ENCODE measurements at places on chromosomes 13 and 19.
A peak's percentile ranks its signal among the peaks of the same experiment; 100 is the strongest.

DNA sequence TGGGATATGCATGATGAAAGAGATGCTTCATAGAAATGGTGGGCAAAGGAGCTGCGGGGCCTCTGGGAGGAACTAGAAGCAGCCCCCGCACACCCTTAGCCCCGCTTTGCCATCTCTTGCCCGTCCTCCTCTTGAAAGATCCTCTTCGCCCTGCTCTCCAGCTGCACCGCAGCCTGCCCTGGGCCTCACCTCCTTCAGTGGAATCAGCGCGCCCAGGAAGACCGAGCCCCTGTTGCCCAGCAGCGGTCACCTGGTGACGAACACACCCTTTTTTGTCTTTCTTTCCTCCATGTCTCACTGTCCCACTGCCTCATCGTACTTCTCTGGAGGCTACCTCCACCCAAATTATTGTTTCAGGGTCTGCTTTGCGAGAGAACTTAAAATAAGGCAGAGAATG lies 807.6 kb downstream of the UQCRFS1 start:
- no peak for DNase-seq

DNA sequence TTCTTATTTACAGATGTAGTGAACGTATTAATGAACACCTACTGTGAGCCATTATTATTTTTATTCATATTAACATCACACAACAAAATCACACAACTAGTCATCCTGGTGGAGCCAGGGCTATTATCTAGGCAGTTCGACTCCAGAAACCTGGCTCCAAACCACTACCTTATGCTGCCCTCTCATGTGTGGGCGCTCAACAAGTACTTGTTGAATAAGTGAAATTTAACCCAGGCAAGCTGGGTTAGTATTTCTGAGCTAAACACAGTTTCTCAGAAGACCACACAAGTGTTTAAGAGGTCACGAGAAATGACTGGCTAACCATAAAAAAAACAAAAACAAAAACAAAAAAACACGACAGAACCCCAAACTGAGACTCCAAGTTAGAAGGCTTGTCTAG lies 33.6 kb downstream of the MZT1 start:
- DNase-seq = no peak

DNA sequence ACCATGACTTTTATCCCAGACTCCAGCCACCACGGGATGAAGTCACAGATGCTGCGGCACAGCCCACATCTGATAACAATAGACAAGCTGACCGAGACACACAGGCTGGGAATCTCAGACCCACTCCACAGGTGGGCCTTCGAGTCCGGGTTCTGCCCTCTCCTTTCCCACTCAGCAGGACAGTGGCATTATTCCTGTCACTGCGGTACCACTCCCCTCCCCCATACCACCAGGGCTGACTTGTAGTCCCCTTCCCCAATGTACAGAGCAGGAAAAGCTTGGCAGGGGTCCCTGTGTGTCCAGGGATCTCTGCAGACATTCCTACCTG lies 179 bp upstream of the AMER2 start:
- DNase-seq = no peak

- DNase-seq = no peak
These were observed 1.2 kb downstream of the MTIF3 start for GRCh38 chr13:27449081-27449603.

GRCh38 chr13:97301382-97302095 lies 79.4 kb downstream of the MBNL2 start:
- DNase-seq = no peak

DNA sequence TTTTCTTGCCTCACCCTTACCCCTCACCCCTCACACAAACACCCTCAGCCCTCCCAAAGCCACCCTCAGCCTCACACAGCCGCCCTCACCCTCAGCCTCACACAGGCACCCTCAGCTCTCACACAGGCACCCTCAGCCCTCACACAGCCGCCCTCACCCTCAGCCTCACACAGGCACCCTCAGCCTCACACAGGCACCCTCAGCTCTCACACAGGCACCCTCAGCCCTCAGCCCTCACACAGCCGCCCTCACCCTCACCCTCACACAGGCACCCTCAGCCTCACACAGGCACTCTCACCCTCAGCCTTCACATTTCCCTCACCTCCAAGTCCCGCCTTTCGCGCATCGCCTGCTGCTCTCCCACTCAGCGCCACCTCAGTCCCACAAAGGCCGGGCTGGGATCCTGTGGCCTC lies 287 bp upstream of the ZSCAN22 start:
- no peak for DNase-seq

- no peak for DNase-seq
These were observed 184.2 kb downstream of the LACC1 start for GRCh38 chr13:44063881-44064280.

DNA sequence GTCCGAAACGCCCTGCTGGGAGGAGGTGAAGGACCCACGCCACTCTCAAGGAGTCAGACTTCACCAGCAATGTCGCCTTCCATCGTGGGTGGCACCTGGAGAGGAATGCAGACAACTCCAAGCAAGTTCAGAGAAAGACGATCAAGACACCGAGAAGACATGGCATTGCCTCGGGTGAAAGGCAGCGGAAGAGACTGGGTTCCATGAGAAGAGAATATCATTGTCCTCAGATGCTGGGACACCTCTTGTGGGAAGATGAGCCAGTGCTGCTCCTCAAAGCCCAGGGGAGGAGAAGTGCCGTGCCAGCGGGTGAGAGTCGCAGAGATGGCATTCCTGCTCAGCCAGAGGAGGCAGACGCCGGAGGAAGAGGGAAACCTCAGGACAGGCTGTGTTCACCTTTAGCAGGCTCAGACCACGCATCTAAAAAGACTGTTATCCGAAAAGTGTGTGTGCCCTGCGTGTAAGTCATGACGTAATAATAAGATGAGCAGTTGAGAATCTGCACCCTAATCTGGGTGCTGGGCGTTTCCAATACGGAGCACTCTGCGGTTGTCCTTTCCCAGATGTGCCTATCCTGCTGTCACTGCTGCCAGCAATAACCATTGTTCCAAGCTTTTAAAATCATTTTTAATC lies 144.6 kb upstream of the SPACA7 start:
- no peak for DNase-seq

- DNase-seq = no peak
These were observed 3.7 kb upstream of the CSNK1A1L start for GRCh38 chr13:37109051-37109678.

DNA sequence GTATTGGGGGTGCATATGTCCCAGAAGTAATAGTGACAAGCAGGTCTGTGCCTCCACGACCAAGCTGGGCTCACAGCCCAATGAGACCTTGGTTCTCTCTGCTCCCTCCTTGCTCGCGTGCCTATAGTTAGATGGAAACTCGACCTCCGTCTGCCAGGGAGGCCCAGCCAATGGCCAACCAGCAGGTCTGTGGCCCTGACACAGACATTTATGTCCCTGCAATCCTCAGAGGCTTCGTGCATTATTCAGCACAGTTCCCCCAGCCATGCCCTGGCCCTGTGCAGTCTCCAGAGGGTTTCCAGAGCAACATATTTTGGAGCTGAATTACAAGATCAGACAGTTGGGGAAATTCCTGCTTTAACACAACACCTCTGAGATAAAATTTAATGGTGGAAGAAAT lies 105.1 kb downstream of the UQCRFS1 start:
- DNase-seq = no peak

DNA sequence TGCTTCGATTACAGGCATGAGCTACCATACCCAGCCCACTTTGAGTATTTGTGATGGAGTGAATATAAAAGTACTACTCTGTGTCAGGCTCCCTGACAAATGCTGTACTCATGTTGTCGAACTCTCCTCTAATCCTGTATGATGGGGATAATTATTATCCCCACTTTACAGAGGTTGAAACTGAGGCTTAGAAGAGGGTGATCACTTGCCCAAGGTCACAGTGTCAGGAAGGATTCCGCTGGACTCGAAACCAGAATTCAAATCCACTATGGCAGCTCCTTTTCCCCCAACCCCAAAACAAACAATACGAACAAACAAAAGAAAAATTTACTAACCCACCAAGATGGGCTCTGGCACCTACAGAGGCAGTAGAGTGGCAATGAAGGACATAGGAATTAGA lies 1.7 kb upstream of the PPP5C start:
- no peak for DNase-seq

DNA sequence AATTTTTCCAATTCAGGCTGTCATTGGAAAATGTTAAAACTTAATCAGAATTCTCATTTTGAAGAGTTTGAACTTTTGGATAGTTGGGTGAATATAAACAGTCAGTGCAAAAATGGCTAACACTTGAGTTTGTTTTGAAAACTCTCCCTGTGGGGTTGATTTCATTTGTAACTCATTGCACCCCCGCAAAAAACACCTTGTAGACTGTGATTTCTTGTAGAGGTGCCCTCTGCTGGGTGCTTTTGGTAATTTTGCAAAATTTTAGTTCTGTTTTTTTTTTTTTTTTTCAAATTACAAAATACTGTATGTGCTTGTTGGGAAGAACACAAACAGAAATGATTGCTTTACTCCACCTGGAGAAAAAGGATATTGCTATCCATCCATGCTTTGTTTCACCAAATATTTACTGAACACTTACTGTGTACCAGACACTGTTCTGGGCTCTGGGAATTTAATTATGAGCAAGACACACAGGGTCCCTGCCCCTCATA lies 28.2 kb upstream of the GPI start:
- DNase-seq = no peak

DNA sequence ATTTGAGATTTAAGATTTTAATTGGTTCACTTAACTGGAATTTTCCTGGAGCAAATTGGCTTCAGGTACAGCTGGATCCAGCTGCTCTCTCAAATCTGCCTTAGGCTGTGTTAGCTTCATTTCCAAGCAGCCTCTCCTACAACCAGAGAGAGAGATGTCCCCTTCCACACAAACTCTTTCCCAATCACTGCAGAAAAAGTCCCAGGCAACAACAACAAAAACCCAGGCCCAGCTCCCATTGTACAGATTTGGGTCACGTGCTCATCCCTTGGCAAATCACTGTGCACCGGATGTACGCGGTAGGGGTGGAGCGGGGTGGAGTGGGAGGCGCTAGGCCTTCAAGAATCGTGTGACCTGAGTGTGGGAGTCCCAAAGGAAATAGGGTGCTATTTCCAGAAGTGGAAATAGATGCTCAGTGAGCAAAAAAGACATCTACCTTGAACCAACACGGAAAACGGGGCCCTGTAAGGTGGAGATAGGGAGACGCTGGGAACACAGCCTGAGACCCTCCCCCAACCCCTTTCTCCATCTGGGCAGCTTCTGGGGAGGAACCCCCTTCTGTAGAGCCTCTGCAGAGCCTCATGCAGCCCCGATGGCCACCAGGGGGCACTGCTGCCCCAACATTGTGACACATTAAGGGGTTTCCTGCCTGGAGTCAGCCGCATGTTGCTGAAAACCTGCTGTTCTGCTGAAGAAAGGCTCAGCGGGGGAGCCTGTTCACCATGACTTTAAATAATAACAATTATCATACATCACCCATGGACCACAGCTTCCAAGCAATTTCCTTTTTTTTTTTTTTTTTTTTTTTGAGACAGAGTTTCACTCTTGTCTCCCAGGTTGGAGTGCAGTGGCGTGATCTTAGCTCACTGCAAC lies 25.4 kb downstream of the HPN start:
- peak; percentile 97 for DNase-seq

DNA sequence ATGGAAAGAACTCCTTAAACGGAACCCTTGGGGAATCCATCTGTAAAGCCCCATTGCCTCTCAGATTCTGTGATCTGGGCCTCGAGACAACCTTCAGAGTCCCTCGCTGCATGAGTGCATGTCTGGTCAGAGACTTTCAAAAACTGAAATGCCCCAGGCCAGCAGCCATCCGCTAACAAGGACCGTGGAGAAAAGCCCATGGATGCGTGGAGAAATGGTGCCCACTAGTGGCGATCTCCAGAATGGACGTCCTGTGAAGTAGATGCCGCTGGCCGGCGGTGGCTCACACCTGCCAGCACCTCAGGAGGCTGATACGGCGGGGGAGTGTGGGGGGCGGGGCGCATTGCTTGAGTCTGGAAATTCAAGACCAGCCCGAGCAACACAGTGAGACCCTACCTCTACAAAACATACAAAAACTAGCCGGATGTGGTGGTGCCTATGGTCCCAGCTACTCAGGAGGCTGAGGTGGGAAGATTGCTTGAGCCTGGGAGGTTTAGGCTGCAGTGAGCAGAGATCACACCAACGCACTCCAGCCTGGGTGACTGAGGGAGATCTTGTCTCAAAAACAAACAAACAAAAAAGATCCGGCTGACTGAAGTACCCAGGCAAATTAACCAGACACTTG lies 7.9 kb upstream of the CDC16 start:
- peak; percentile 90 for DNase-seq

- DNase-seq = no peak
These were observed 1.2 kb downstream of the MADCAM1 start for GRCh38 chr19:497491-497868.

- no peak for DNase-seq
These were observed 3.0 kb downstream of the MYCBP2 start for GRCh38 chr13:77323858-77324257.

GRCh38 chr19:8221161-8221560 lies 12.0 kb downstream of the CERS4 start:
- no peak for DNase-seq

GRCh38 chr13:60794751-60795150 lies 397.7 kb downstream of the TDRD3 start:
- no peak for DNase-seq

DNA sequence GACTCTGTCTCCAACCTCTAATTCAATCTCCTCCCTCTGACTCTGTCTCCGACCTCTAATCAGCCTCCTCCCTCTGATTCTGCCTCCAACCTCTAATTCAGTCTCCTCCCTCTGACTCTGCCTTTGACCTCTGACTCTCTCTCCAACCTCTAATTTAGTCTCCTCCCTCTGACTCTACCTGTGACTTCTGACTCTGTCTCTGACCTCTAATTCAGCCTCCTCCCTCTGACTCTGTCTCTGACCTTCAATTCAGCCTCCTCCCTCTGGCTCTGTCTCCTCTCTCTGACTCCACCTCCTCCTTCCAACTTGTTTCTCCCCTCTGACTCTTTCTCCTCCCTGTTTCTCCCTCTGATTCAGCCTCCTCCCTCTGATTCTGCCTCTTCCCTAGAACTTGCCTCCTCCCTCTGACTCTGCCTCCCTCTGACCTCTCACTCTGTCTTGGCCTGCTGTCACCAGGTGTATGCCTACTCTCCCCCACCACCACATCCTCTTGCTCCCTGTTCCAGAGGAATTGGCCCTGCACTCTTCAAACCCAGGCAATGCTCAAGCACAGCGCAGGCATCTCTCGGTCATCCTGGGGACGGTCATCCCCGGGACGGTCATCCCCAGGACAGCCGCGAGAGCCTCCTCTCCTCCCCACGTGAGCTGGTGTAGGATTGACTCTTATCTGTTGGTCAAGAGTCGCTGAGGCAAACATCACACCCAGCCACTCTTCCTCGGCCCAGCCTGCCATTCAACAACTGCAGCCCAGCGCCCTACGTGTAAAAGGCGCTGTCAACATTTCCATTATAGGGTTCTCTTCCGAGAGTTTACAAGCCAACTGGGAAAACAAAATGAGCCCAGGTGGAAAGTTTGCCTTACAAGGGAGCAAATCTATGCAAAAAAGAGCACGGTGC lies 60.2 kb downstream of the ZIC5 start:
- DNase-seq = no peak

- DNase-seq = no peak
These were observed 485.3 kb downstream of the SLITRK6 start for GRCh38 chr13:85313761-85314503.

DNA sequence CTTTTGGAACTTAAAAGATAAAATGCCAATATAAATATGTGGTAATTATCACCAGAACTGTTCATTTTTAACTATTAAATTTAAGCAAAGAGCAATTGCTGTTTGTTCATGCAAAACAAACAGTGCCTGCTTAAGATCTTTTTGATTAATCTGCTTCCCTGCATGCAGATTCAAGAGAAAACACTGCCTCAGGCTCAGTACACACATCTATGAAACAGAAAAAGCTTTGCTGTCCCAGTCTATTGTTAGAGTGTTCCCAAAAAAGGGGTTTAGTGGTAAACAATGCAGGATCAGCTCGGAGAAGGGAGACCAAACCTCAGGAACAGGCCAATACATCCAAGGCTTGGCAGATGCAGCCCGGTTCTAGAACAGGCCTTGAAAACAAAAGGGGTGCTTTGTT lies 49.3 kb upstream of the TDRD3 start:
- no peak for DNase-seq

All from activated T-cell treated with anti-CD3 and anti-CD28 coated beads, Interleukin-2, amount 50 U/mL, for 48 hours (primary cell).